Activated CD4-positive, alpha-beta T cell treated with anti-CD3 and anti-CD28 coated beads for 36 hours (primary cell): ENCODE measurements at places on chromosomes 3 and 15. TPM values are rescaled to one million over a fixed set of nuclear protein-coding genes. Genes with fewer than 3 reads are reported as not detected.

The FOXL2NB gene
- not detected for total RNA-seq

The DYNLT2B gene
- total RNA-seq: 7.3 TPM

The CCK gene
- not detected for total RNA-seq

The TMEM108 gene
- not detected for total RNA-seq

The CPLX3 gene
- total RNA-seq: 0.11 TPM

The STRIT1 gene
- not detected for total RNA-seq

The AGBL1 gene
- total RNA-seq: 0.05 TPM

The ALG1L2 gene
- 0.71 TPM for total RNA-seq

The TMCO5A gene
- total RNA-seq: not detected

The GRK7 gene
- not detected for total RNA-seq

The C2CD4B gene
- 0.37 TPM for total RNA-seq

The SPTSSB gene
- not detected for total RNA-seq

The ZKSCAN7 gene
- 2.0 TPM for total RNA-seq

The EFL1 gene
- total RNA-seq: 25.0 TPM
